GM04503 (cell line): ENCODE measurements at places on chromosomes 6 and 20.

- DNase-seq = peak; percentile 99
Measured at GRCh38 chr6:16338577-16339264, 100.3 kb downstream of the GMPR start.

DNA sequence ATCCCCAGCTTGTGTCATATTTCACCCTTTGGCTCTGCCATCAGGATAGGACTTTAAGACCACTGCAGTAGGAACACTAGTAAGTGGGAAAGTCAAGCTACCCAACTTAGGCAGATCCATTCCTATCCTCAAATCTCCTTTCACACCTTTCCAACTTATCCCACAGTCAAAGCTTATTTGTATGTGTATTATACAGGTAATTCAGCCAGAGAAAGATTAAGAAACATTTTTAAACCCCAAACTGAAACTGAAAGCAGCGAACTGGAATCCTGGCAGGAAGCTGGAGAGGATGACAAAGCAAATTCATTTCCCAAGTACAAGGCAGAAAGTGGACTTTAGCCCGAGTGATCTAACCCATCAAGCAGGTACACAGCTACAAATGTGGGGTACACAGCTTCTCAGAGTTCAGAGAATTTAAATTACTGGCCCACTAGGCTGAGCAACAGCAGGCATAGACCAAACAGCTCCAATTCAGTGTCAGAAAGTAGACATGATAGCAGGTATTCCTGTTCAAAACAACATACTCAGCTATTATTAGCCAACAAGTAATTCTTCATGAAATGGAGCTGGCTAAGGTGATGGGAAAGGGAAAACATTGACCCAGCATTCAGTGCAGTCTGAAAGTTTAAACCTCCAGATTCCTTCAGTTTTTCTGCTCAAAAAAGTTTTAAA is 39.1 kb downstream of the ILRUN start:
- peak; percentile 65 for DNase-seq

DNA sequence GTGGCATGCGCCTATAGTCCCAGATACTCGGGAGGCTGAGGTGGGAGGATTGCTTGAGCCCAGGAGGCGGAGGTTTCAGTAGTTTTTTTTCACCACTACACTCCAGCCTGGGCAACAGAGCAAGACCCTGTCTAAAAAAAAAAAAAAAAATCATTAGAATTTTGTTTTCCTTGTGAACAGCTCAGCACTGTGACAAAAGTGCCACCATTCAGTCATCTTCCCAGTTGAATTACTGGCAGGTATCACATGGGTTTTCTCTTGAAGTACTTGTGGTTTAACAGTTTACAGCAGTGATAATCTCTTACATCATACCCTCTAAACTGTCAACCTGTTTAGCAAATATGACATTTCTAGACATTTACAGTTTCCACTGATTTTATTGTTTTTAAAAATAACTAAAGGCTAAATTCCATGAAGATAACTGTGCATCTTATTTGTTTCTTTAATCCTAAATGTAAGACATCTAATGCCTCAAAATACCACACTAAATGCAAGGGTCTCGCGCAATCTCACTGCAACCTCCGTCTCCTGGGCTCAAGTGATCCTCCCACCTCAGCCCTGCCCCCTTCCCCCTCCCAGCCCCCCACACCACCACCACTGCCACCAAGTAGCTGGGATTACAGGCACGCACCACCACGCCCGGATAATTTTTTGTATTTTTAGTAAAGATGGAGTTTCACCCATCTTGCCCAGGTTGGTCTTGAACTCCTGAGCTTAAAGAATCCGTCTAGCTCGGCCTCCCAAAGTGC is 7.0 kb downstream of the TRPC4AP start:
- no peak for DNase-seq

- DNase-seq = peak; percentile 63
Measured at GRCh38 chr6:145891126-145891525, 73.0 kb downstream of the SHPRH start.

- DNase-seq = no peak
Measured at GRCh38 chr6:46201702-46202101, 30.9 kb upstream of the ENPP5 start.

GRCh38 chr6:6284221-6284966 is 36.1 kb downstream of the F13A1 start:
- DNase-seq = no peak

- no peak for DNase-seq
Measured at GRCh38 chr20:37438464-37439222, 82.4 kb upstream of the NNAT start.

- no peak for DNase-seq
Measured at GRCh38 chr20:64093013-64093503, 8.9 kb upstream of the LKAAEAR1 start.

GRCh38 chr6:155523821-155524651 is 68.4 kb upstream of the NOX3 start:
- DNase-seq = peak; percentile 64

- no peak for DNase-seq
Measured at GRCh38 chr20:18091623-18092022, 33.9 kb upstream of the OVOL2 start.

DNA sequence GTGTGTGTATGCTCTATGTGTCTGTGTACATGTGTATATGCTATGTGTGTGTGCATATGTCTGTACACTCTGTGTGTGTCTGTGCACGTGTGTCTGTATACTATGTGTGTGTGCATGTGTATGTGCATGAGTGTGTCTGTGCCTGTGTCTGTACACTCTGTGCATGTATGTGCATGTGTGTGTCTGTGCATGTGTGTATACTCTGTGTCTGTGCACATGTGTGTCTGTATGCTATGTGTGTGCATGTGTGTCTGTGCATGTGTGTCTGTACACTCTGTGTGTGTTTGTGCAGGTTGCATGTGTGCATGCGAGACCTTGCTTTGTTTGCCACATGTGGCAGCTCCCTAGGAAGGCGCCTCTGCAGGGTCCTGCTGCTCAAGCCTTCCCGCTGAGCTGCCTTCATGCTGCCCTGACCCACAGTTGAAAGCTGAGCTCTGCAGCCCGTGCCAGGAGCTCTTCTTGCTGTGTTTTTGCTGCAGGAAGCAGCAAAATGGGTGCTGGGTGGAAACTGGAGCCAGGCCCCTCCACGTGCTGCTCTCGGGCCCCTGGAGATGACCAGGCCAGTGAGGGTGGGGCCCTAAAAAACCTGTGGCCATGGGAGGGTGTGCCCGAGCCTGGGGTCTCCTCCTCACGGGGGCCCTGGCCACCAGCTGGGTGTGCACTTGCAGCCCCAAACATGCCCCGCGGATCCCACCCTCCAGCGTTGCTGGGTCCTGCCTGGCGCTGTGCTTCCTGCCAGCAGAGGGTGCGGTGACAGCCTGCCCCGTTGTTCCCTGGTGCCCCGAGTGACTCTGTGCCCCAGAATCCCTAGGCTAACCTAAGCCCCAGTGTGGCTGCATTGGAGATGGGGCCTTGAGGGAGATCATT is 109.1 kb downstream of the DACT2 start:
- DNase-seq = no peak

- DNase-seq = no peak
Measured at GRCh38 chr6:33091957-33092356, 16.2 kb downstream of the HLA-DPB1 start.

- no peak for DNase-seq
Measured at GRCh38 chr20:48748556-48748955, 79.2 kb downstream of the PREX1 start.

DNA sequence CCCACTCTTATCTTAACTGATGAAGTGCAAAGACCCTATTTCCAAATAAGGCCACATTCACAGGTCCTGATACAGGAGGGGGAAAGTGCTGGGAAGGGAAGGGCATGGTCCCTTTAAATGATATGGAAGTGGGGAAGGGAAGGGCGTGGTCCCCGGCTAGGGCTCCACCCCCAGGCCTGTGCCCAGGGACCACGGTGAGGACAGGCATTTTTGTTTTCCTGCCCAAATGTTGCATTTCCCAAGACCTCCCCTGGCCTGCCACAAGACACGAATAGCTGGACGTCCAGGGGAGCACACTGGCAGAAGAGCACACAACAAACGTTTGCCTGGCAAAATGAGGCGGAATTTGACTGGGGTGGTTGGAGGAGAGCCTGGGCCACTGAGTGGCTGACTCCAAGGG is 16.1 kb upstream of the HFE start:
- DNase-seq = no peak

DNA sequence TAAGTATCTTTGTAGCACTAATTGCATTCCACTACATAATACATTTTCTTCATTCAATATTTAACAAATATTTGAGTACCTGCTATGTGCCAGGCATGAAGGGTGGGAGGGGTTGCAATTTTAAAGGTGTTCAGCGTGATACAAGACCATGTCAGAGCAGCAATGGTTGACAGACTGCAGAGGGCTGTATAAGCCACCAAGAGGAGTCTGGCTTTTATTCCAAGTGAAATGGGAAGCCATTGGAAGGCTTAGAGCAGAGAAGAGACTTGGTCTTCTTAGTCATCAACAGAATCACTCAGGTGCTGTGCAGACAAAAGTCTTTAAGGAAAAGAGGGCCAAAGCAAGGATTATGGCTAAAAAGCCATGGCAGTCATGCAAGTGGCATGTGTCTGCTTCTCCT is 360.8 kb upstream of the ARID1B start:
- no peak for DNase-seq

DNA sequence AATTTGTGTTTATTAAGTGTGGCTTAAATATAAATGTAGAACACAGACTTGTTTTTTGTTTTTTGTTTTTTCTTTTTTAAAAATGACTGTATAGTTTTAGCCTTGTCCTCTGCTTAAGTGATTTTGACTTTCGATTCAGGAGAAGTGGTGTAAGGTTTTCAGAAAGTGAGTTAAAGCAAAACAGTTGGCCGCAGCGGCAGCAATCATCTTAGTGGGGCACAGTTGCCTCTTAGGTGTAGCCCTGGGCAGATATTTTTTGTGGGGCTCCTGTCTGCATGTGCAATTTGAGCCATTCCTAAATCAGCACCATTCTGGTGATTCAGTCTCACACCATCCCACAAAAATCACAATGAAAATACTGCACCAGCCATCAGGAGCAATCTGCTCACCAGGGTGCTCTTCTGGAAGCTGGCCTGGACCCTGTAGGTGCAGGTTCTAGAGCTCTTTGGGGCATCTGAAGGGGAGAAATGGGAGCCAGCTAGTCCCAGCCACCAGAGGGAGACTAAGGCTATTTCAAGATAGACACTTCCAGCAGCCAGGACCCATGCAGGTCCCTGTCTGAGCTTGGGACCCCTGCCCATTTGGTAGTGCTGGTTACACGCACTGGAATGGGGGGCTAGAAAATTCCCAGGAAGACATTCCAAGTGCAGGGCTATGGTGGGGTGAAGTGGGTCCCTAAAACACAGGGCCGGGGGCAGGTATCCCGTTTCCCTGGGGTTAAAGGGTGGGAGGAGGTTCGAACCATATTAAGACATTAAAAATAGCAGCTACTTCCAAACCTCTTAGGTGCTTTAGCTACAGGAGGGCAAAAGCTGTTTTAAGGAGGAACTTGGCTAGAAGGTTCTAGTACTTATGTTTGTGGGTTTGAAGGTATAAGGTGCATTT is 156.6 kb downstream of the NFATC2 start:
- DNase-seq = no peak

DNA sequence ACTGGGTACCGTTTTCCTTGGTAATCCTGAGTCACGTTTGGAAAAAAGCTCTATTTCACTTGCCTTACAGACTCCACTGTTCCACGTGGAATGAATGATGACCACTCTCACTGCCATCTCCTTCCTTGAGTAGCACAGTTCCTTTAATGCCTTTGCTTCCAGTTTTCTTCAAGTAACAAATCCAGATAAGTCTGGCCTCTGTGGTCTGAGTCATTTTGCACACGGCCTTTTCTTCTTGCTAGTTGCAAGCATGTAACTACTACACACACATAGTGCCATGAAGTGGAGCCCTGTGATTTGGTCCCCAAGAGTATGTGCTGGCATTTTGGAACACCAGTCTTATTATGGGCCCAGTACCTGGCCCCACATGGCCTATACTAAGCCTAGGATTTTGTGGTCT is 182.8 kb downstream of the SASH1 start:
- no peak for DNase-seq

- no peak for DNase-seq
Measured at GRCh38 chr6:106608080-106608668, 21.1 kb downstream of the RTN4IP1 start.

DNA sequence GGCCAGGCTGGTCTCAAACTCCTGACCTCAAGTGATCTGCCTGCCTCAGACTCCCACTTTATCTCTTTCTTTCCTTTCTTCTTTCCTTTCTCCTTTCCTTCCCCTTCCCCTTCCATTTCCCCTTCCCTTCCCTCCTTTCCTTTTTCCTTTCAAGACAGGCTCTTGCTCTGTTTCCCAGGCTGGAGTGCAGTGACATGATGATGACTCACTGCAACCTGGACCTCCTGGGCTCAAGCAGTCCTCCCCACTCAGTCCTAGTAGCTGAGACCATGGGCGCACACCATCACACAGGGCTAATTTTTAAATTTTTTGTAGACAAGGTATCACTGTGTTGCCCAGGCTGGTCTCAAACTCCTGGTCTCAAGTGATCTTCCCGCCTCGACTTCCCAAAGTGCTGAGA is 377.6 kb upstream of the ZFP64 start:
- no peak for DNase-seq

DNA sequence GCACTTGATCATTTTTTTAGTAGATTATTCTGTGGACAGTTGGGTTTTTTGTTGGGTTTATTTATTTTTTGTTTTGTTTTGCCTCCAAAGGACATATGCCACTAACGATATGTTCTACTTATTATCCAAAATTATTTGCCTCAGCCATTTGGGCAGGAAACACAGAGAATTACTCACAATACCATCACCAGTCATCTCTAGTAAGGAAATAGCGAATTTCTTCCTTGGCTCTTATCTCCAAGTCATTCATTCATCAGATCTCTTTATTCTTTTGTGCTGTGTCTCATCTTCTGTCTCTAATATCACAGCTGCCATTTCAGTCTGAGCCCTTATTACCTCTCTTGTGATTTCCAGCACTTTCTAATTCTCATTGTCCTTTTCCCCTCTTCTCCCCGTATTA is 130.4 kb upstream of the SMLR1 start:
- no peak for DNase-seq

- no peak for DNase-seq
Measured at GRCh38 chr6:114649298-114649697, 306.5 kb upstream of the HS3ST5 start.

GRCh38 chr20:44765701-44766347 is 20.2 kb downstream of the KCNK15 start:
- no peak for DNase-seq

GRCh38 chr20:59268870-59269269 is 31.5 kb upstream of the EDN3 start:
- no peak for DNase-seq

DNA sequence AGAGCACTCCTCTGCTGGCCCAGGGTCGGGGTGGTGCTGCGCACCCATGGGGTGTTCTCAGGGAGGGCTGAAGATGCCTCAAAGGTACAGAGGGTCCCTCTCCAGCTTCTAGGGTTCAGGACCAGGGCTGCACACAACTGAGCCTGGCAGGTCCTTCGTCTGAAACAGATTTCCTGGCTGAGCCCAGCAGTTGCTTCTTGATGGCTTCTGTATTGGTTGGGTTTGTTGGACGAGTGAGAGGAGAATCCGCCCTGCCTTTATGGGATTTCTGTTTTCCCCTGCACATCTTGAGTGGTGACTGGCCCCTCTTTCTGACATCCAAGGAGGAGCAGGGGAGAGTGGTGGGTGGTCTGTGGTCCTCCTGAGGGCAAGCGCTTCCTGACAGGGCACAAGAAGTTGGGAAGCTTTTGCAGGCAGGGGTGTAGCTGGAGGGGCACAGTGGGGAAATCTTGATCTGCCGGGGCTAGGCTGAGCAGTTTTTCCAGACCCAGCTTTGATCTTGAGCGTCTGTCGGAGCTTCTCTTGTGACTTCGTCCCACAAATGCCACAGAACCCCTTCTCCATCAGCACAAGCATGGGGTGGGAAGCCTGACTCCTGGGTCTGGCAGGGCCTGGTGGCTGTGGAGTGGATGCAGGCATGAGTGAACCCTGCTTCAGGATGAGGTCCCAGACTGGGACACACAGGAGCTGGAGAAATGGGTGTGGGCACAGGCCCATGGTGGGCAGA is 116.5 kb downstream of the SYNDIG1 start:
- no peak for DNase-seq

- DNase-seq = no peak
Measured at GRCh38 chr6:22146678-22146930, 150.2 kb downstream of the PRL start.
